ENCODE measurements at places on chromosomes 11 and 22. TPM values are rescaled to one million over a fixed set of nuclear protein-coding genes. Genes with fewer than 3 reads are reported as not detected.

Gene TM7SF2
- total RNA-seq: 13.6 TPM

Gene MS4A6A
- total RNA-seq: 62.9 TPM

Gene C11orf21
- total RNA-seq: 2.4 TPM

GRCh38 chr11:765025-765801, 12.1 kb downstream of the GATD1 start:
- H3K36me3 ChIP-seq: peaks cover 6% of the 10 kb centered on the region
- H3K4me1 ChIP-seq: no peaks in the 10 kb centered on the region
- no peaks in the 10 kb centered on the region for H3K27me3 ChIP-seq
- H3K4me3 ChIP-seq: no peak overlapping the region
- no peak for DNase-seq
- H3K27ac ChIP-seq: no peak overlapping the region

- H3K27ac ChIP-seq: no peak overlapping the region
- no peaks in the 10 kb centered on the region for H3K36me3 ChIP-seq
- H3K4me3 ChIP-seq: no peak overlapping the region
- no peak for DNase-seq
- no peaks in the 10 kb centered on the region for H3K27me3 ChIP-seq
- no peaks in the 10 kb centered on the region for H3K4me1 ChIP-seq
Observed at GRCh38 chr11:116826751-116827431, 2.8 kb upstream of the APOC3 start.

- no peaks in the 10 kb centered on the region for H3K27me3 ChIP-seq
- H3K27ac ChIP-seq: no peak overlapping the region
- H3K36me3 ChIP-seq: no peaks in the 10 kb centered on the region
- H3K4me3 ChIP-seq: no peak overlapping the region
- DNase-seq: no peak
Observed at GRCh38 chr11:128595775-128596174, 8.4 kb upstream of the ETS1 start.

GRCh38 chr11:126060757-126061171, 1.9 kb downstream of the CDON start:
- H3K27ac ChIP-seq: peak overlapping the region; percentile 91
- DNase-seq: no peak

- no peaks in the 10 kb centered on the region for H3K36me3 ChIP-seq
- no peaks in the 10 kb centered on the region for H3K27me3 ChIP-seq
- H3K4me3 ChIP-seq: no peak overlapping the region
- no peaks in the 10 kb centered on the region for H3K4me1 ChIP-seq
- H3K27ac ChIP-seq: no peak overlapping the region
Observed at GRCh38 chr22:46504584-46504983, 32.8 kb downstream of the CELSR1 start.

GRCh38 chr22:23696326-23696851, 5.6 kb downstream of the RGL4 start:
- no peaks in the 10 kb centered on the region for H3K4me1 ChIP-seq
- no peak for DNase-seq
- H3K4me3 ChIP-seq: no peak overlapping the region
- no peak overlapping the region for H3K27ac ChIP-seq
- H3K27me3 ChIP-seq: no peaks in the 10 kb centered on the region
- H3K36me3 ChIP-seq: peaks cover 95% of the 10 kb centered on the region

Gene RASD2
- 0.20 TPM for total RNA-seq

Gene CRYBB1
- 1.1 TPM for total RNA-seq

GRCh38 chr22:26768952-26769351, 111.6 kb downstream of the MIAT start:
- no peak for DNase-seq
- no peaks in the 10 kb centered on the region for H3K27me3 ChIP-seq

DNA sequence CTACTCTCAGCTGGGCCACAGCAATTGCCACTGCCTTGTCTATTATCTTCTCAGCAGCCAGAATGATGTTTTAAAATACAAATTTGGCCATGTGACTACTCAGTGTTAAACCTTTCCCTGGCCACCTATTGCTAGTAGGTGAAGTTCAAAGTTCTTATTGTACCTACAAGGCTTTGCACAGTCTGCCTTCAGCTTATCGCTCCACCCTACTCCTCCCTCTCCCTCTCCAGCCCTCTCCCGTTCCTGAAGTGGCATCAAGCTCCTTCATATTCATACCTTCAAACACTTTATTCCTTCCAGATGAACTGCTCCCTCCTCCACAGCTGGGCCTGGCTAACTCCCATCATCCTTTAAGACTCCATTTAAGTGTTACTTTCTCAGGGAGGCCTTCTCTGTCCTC, 37.3 kb downstream of the OR10A6 start:
- peak overlapping the region; percentile 18 for H3K27ac ChIP-seq
- H3K36me3 ChIP-seq: no peaks in the 10 kb centered on the region
- no peaks in the 10 kb centered on the region for H3K4me1 ChIP-seq
- no peak for DNase-seq

DNA sequence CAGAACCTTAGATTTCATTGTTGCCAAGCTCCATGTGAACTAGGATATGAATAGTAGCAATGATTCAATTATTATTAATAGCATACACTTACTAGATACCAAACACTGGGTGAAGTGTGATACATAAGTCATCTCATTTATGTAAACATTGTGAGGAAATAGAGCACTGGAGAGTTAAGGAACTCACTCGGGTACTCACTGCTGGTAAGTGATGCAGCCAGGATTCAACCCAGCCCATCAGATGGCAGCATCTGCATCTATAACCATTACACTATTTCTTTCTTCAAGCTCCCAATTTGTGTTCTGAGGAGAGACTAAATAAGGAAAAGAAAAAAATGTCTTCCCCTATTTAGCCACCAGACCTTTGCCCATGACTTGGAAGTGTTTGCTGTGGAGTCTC, 10.2 kb upstream of the ALG8 start:
- H3K27me3 ChIP-seq: no peaks in the 10 kb centered on the region
- no peak overlapping the region for H3K27ac ChIP-seq
- H3K4me1 ChIP-seq: no peaks in the 10 kb centered on the region
- no peak for DNase-seq
- H3K36me3 ChIP-seq: no peaks in the 10 kb centered on the region

GRCh38 chr11:66068154-66068821, 1.8 kb upstream of the PACS1 start:
- peak; percentile 78 for DNase-seq
- peaks cover 19% of the 10 kb centered on the region for H3K4me1 ChIP-seq
- H3K27ac ChIP-seq: peak overlapping the region; percentile 96
- H3K36me3 ChIP-seq: peaks cover 58% of the 10 kb centered on the region

Gene TEX54
- not detected for total RNA-seq

- H3K4me1 ChIP-seq: peaks cover 8% of the 10 kb centered on the region
Observed at GRCh38 chr22:25672289-25673084, 69.5 kb upstream of the MYO18B start.

Gene FAM180B
- 4.4 TPM for total RNA-seq

GRCh38 chr22:48249713-48250268, 1487.3 kb downstream of the TBC1D22A start:
- DNase-seq: no peak
- no peaks in the 10 kb centered on the region for H3K36me3 ChIP-seq
- H3K4me3 ChIP-seq: no peak overlapping the region
- H3K27ac ChIP-seq: no peak overlapping the region
- no peaks in the 10 kb centered on the region for H3K27me3 ChIP-seq

GRCh38 chr22:25069758-25070481, 117.4 kb downstream of the KIAA1671 start:
- H3K4me1 ChIP-seq: peaks cover 34% of the 10 kb centered on the region
- H3K36me3 ChIP-seq: no peaks in the 10 kb centered on the region
- H3K4me3 ChIP-seq: peak overlapping the region; percentile 23

DNA sequence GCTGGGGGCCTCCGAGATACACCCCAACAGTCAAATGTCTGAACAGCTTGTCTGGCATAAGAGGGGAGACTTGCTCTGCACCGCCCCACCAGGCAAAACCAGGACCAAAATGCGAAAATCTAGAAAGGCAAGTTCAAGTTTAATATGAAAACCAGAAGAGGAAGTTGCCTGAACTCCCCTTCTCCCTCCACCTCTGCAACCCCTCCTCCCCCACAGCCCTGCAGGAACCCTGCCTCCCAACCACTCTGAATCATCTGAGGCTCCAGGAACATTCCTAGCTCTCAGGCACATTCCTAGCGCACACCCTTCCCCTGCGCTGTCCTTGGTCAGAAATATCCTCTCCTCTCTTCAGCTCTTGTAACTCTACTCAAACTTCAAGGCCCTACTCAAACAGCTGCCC, 36.7 kb downstream of the ISX start:
- no peak overlapping the region for H3K4me3 ChIP-seq
- H3K4me1 ChIP-seq: no peaks in the 10 kb centered on the region
- H3K27me3 ChIP-seq: no peaks in the 10 kb centered on the region
- H3K27ac ChIP-seq: no peak overlapping the region
- DNase-seq: no peak

All from tibial nerve (tissue), 4 donors.